ENCODE measurements at places on chromosomes 12 and 14. TPM values are rescaled to one million over a fixed set of nuclear protein-coding genes. Genes with fewer than 3 reads are reported as not detected.

Gene A2ML1
- total RNA-seq = 2.7 TPM

Gene HSPA2
- 18.1 TPM for total RNA-seq

Gene TMPRSS12
- total RNA-seq = not detected

Gene CISTR
- total RNA-seq = not detected

Gene GPRC5D
- not detected for total RNA-seq

Gene KRT83
- not detected for total RNA-seq

All from hair follicular keratinocyte (primary cell).